ENCODE measurements at places on chromosomes 5 and 9. TPM values are rescaled to one million over a fixed set of nuclear protein-coding genes. Genes with fewer than 3 reads are reported as not detected.

DNA sequence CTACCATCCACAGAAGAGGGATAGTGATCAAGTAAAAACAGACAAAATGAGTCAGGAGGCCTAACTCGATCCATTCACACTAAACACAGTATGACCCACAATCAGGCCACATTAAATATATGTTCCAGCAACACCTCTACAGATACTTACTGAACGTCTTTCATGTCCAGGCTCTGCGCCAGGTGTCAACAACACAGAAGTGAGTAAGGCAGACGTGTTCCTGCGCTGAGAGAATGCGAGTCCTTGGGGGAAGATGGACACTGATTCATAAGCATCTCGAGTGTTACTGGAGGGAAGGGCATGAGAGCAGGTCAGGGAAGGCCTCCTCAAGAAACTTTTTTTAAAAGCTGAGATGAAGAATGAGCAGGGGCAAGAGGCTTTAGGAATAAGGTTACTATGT lies 164.3 kb upstream of the CLINT1 start:
- no peak for DNase-seq

- DNase-seq, result no peak
Measured at GRCh38 chr5:100616981-100617380, 81.8 kb downstream of the FAM174A start.

Gene SLC4A9
- not detected for total RNA-seq

DNA sequence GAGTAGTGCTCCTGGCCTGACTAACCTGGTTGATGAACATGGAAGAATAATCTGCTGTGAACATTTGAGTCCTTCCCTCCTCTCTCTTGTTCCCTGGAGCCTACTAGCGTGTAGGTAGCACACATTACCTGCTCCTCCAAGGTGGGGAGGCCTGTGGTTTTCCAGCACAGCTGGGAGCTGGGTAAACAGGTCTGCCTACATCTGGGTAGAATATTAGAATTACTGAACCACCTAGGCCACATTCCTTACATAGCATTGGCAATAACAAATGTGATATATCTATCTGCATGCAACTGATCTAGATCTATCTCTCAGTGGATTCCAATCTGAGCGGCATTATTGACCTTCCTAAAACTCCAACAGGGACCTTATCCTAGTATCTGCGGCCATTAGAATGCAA lies 151.0 kb upstream of the ZNF366 start:
- DNase-seq, result peak; percentile 53

Gene MOB3B
- total RNA-seq, result 5.8 TPM

Gene CAMK4
- total RNA-seq, result 12.0 TPM
